SK-MEL-5 (cell line): ENCODE measurements at places on chromosomes 4 and X. TPM values are rescaled to one million over a fixed set of nuclear protein-coding genes. Genes with fewer than 3 reads are reported as not detected.

DNA sequence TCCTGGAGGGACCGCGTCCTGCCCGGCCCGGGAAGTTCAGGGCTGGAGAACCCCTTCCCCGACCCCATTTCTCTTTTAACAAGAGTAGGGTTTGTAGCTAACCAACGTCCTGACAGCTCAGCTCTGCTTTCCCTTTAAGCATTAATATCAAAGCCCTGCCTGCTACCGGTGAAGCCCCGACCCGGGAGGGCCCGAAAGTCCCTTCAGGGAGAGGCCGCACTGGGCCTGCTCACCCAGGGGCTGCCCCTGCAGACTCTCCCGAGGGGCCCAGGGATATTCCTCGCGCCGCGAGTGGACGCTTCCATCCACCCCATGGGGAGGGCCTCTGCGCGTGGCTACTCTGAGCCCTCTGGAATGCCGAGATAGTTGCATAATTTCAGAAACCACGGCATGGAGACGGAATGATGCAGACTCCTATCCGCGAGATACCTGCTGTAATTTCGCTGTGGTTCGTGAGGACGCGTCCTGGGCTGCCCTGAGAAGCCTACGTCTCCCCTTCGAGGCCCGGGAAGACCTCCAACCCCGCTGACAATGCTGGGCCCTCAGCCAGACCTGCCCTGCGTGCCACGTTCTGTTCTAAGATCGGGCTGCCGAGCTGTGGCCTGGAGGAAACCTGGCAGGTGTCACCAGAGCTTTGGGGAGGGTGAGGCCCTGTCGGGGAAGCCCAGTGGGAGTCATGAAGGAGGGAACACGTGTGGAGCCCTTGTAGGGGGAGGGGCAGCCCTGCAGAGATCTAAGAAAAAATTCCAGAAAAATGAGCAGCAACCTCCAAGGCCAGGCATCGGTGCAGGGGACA, 999 bp upstream of the CTBP1 start:
- no peak for DNase-seq

DNA sequence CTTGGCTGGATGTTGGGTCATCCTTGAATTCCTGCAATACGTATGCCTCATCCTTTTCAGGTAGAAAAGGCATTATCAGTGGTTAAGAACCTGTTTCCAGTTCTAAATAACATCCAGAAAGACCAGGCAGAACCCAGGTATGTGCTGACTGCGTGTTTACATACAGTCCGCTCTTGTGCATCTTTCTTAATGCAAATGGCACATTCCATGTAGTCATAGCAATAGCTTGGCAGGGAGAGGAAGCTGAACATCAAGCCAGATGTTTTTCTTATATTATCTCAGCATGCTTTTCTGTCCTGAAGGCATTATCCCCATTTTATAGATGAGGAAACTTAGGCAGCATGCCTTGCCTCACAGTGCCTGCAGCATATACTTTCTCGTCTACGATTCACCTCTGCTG, 2.1 kb downstream of the DCLK2 start:
- DNase-seq: no peak

DNA sequence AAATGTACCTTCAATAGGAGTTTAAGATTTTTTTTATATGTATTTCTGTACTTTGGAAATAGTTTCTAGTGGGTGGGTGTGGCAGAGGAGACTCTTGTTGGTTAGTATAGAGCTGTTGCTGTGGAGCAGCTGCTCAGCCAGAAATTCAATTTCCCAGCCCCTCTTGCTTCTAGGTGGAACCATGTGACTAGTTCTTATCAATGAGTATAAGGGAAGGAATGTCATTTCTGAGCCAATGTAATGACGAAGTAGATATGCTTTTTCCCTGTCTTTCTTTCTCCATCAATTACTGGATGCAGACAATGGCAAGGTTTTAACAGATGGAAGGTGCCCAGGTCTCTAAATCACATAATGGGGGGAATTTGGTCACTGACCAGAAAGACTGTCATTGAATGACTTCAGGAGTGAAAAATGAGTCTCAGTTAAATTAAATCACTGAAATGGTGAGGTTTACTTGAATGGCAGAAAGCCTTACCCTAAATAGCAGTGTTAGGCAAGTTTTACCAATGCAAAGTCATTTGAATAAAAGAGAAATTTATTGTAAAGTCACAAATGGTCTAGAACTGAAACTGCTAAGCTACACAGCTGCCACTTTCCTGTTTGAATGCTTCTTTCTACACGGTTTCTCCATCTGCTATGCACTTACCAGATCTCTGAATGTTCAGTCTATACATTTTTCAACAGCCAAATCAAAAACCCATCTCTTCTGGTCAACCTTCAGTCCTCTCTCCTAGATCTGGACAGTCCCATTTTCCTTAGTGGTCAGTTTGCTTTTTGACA, 795.4 kb upstream of the MAGEB2 start:
- DNase-seq: no peak

Gene TMEM184C
- 26.3 and 31.0 TPM in 2 replicates for total RNA-seq

Gene HTR2C
- total RNA-seq: not detected in 2 replicates

Gene TGIF2LX
- not detected in 2 replicates for total RNA-seq

DNA sequence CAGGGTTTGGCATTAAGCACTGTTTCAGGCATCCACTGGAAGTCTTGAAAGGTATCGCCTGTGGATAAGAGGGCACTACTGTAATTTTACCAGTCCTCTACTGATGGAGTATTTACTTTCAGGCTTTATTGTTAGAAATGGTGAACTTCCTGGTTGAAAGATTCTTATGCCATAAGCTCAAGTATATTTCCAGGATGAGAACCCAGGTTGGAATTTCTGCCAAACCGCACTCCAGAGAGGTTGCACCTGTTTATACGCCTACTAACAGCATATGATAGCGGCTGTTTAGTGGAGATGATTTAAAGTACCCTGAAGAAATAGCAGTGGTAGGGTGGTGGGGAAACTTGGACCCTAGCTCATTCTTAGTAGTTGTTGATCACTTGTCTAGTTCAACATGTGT, 9.9 kb downstream of the FNIP2 start:
- no peak for DNase-seq

- no peak for DNase-seq
Observed at GRCh38 chr4:173520921-173521466, 9.0 kb downstream of the HAND2 start.

GRCh38 chr4:86092684-86093083, 267.2 kb downstream of the MAPK10 start:
- no peak for DNase-seq

- DNase-seq: no peak
Observed at GRCh38 chr4:94068753-94069719, 138.6 kb upstream of the SMARCAD1 start.

DNA sequence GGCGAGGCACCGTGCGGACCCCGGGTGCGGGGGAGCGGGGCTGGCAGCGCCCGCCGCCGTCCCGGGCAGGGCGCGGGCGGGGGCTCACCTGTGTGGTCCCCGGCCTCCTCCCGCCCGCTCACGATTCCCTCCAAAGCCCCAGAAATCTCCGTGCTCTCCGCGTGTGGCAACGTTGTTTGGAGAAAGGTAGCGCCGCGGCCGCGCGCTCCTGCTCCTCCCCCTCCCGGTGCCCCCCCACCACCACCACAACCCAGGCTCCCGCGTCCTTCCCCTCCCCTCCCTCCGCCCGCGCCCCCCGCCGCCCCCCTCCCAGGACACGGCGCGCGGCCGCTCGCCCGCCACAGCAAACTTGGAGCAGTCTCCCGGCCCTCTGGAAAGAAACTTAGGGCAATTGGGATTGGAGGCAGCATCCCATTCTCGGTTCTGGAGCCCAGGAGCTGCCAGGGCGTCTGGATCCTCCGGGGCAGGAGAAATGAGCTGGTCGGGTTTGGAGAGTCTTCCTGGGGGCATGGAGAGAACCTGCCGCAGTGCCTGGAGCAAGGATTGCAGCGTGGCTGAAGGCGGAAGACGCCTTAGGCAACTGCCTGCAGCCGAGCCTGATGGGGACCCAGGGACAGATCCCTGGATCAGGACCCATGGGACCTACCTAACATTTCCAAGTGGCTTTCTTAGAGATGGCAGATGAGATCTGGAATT, 855 bp downstream of the KLF3 start:
- DNase-seq: peak; percentile 38

GRCh38 chr4:102440498-102440897, 60.7 kb upstream of the NFKB1 start:
- no peak for DNase-seq

Gene FOXR2
- total RNA-seq: not detected in 2 replicates

Gene PCYT1B
- total RNA-seq: 1.1 and 1.6 TPM in 2 replicates

- DNase-seq: no peak
Observed at GRCh38 chr4:77910676-77911075, 48.0 kb downstream of the MRPL1 start.

DNA sequence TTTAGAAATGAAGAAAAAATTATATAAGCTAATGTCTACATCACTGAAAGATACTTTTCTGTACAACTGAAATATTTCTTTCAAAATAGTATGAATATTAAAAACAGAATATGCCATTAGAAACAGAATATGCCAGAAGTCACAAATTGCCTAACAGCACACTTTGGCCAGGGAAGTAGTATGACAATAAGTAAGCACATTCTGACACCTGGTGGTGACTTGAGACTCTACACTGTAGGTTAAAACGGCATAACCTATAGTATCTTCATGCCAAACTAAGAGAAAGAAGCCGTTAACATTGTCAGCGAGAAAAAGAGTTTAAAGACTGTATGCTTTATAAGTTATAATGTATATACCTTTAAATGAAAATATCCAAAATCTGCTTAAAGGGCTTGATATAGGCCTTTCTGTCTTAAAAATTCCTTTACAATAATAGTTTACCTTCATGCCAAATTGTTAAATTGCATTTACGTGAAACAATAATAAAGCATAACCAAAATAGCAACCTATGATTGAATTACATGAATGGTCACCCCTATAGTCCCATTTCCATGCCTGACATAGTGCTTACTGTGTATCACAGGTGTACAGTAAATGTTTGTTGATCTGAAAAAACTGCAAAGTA, 32.8 kb downstream of the FAM13A start:
- peak; percentile 79 for DNase-seq

DNA sequence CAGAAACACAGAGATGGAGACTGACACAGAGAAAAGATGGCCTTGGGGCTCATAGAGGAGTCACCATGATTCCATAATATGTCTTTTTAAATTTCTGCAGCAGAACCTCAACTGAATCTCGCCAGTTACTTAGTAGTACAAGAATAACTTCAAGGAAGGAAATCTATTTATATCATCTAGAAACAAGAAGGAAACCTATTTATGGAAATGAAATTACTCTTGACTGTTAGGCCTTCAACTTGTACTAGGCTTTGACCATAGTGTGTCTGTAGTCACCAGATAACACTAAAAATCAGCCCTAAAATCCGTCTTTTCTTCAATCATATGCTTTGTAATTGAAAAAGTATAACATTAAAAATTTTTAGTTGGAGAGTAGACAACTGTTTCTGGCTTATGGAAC, 740.4 kb downstream of the TRIML1 start:
- no peak for DNase-seq

DNA sequence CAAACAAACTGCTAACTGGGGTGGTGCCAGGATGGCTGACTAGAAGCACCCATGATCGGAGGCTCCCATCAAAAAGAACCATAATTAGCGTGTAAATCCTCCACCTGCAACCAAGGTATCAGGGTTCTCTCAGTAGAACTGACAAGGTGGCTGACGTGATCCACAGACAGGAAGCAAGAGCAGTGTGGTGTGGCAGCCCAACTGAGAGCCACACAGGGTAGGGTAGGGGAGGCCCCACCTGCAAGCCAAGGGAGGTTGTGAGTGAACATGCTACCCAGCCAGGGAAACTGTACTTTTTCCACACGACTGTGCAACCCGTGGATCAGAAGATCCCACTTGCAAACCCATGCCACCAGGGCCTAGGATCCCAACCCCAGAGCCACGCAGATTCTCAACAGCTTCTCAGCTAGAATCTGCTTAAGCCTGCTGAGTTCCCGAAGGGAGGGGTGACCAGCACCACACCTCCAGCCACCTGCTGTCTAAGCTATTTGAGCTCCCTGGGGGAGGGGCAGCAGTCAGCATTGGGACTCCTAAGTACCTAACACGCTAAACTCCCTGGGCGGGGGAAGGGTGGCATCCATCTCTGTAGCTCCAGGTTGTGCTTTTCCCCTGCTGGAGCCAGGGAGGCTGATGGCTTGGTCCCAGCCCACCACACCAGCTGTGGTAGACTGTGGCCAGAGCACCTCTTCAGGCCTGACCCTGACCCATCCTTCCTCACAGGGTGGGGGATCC, 425.1 kb downstream of the GPM6A start:
- no peak for DNase-seq

GRCh38 chr4:153223930-153224329, 19.7 kb downstream of the TRIM2 start:
- no peak for DNase-seq

GRCh38 chr4:82367438-82368097, 6.2 kb downstream of the HNRNPD start:
- DNase-seq: no peak

Gene GAGE12J
- total RNA-seq: 37.1 TPM in 1 of 2 replicates, not detected in the other

- no peak for DNase-seq
Observed at GRCh38 chrX:19628011-19628575, 112.8 kb upstream of the MAP3K15 start.

DNA sequence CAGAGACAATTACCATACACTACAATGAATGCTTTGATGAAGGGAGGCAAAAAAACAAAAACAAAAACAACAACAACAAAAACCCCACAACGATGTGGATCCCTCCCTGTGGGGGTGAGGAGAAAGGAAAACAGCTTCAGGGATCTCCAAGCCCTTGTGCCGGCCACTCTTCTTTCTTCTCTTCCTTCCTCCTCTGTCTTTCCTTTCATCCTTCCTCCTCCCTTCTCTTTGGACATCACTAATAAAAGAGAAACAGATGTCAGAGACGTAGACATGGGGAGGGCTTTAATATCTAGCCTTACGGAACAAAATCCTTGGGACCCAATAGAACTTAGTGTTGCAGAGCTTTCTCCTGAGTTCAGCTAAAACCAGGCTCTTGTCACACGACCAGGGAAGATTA, 18.8 kb upstream of the STX18 start:
- DNase-seq: no peak

- DNase-seq: no peak
Observed at GRCh38 chr4:19736968-19737756, 514.5 kb upstream of the SLIT2 start.

GRCh38 chr4:164880489-164881262, 3.7 kb downstream of the APELA start:
- no peak for DNase-seq

DNA sequence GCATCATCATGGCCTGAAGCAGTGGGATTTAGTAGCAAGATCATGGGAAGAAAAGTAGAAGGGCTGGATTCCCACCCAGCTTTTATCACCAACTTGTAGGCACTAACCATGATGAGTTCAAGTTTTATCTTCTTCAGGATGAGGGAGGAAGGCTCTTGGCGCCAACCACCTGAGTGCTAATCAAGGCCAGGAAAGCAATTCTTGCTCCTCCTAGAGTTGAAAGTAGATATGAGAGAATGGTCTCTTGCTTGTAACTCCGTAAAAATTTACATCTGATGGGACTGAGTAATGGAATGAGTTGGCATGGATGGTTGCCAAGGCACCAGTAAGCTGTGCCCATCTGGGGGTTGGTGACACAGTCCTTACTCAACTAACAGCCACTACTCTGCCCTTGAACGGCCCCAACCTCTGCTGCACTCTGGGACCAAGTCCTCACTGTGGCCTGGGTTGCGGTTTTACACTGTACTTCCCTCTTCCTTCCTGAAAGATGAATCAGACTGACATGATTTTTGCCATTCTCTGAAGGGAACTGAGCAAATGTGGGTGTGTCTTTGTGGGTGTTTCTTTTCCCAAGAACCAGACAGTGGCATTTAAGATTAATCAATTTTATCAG, 39.4 kb upstream of the NDP start:
- no peak for DNase-seq
